ENCODE measurements at places on chromosomes 11 and 22.

GRCh38 chr11:104705490-104706190 lies 192.6 kb downstream of the CASP12 start:
- peak; percentile 7 for DNase-seq

GRCh38 chr11:33564856-33565453 lies 135.7 kb downstream of the C11orf91 start:
- no peak for DNase-seq

DNA sequence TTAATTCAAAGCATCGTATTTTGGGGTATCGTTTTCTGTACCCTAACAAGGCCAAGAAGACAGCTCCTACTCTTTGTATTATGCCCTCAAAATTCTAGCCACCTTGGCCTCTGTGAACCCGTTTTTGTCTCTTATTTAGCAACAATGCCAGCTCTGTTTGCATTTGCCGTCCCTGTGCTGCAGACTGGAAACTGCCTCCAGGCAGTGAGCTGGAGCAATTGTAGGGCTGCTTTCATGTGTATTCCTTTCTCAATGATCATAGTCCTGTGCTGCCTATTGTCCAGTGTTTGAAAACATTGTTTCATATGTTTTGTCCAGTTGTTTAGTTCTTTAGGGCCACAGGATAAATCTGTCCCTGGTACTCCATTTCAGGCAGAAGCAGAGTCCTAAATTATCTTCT lies 19.9 kb upstream of the BACE1-AS start:
- DNase-seq = no peak

GRCh38 chr22:47288680-47289079 lies 526.2 kb downstream of the TBC1D22A start:
- DNase-seq = no peak

- no peak for DNase-seq
These were observed 4.0 kb downstream of the DAGLA start for GRCh38 chr11:61683961-61684869.

GRCh38 chr11:35618497-35619115 lies 346 bp downstream of the FJX1 start:
- peak; percentile 36 for DNase-seq

DNA sequence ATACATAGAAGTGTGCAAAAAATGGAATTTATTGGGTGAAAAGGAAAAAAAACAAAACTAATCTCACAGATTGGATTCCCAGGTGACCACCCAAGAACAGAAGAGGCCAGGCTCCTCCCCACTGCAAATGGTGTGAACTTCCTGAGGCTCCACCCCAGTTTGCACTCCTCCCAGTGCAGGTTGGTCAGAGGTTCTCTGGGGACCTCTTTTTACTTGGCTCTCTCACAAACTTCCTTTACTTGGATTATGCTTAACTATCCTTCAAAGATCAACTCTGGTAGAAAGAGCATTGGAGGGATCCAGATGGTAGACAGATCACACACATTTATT lies 138.9 kb upstream of the CCDC90B start:
- DNase-seq = no peak

GRCh38 chr22:47740109-47740805 lies 977.8 kb downstream of the TBC1D22A start:
- no peak for DNase-seq

DNA sequence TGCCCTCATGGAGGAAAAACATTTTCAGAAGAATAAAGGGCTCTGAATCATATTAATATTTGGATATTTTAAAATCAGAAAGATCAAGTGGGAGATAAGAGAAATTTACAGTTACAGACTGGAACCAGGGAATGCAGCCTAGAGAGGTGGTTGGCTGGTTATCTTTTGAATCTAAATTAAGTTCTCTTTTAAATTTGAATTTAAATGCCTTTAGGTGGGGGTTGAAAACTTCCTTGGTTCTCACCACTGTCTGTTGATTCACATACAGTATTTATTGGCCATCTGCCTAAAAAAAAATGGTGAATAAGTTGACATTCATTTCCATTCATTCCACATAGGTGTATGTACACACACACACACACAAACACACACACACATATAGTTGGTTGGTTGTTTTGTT lies 35.7 kb upstream of the PTPRJ start:
- DNase-seq = no peak

DNA sequence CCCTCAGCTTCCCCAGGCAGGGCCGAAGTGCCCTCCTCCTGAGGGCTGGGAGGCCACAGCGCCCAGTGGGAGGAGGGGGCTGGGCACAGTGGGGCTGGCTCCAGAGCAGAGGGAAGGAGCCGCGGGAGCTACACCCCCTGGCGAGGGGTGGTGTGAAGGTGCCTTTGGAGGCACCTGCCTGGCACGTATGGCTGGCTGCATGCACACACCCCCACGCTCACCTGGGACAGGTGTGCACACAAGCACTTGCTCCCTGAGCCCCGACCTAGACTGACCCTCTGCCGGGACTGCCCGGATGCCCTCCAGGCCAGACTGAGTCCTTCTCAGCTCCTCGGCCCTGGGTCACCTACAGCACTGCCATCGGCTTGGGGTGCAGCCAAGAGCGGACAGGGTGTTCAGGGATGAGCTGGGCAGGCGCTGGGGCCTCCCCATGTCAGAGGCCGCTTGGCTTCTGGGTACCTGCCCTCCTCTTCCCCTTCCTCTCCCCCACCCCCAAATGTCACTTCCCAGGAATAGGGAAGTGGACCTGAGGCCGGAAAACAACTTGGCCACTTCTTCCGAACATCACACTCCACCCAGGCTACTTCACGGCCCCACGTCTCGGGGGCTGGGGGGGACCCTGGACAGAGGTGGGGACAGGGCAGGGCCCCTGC lies 7.4 kb upstream of the PIM3 start:
- DNase-seq = no peak

GRCh38 chr22:16961477-16962186 lies 46.4 kb downstream of the GAB4 start:
- DNase-seq = no peak

DNA sequence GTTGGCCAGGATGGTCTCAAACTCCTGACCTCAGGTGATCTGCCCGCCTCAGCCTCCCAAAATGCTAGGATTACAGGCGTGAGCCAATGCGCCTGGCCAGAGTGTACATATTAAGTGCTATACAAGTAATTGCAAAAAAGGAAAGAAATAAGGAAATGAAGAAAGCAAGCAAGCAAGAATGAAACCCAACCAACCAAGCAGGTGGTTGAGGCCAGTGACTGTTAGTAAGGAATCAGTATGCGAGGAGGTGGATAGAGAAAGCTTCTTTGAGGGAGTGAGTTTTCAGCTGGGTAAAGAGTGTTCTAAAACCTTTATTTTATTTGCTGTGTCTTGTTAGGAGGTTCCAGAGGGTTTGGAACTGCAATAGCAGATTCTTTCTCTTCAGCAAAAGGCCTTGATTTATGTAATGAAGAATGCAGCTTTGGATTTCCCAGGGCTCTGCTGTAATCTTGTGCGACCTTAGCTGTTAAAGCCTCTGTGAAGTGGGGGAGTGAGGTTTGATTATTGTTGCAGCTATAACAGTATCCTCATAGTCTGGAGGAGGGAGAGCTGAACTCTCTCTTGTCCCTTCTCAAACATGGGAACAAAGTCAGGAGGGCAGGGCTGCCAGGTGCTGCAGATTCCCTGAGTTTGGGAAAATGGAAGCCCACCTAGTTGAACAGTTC lies 5.7 kb downstream of the AMPD3 start:
- DNase-seq = no peak

- peak; percentile 63 for DNase-seq
These were observed 36.3 kb upstream of the POLA2 start for GRCh38 chr11:65225279-65226102.

GRCh38 chr11:117950301-117950700 lies 21.1 kb upstream of the TMPRSS13 start:
- no peak for DNase-seq

- no peak for DNase-seq
These were observed 154.2 kb upstream of the NAV2 start for GRCh38 chr11:19558189-19558986.

GRCh38 chr22:44898236-44898635 lies 111.6 kb downstream of the PHF21B start:
- no peak for DNase-seq

DNA sequence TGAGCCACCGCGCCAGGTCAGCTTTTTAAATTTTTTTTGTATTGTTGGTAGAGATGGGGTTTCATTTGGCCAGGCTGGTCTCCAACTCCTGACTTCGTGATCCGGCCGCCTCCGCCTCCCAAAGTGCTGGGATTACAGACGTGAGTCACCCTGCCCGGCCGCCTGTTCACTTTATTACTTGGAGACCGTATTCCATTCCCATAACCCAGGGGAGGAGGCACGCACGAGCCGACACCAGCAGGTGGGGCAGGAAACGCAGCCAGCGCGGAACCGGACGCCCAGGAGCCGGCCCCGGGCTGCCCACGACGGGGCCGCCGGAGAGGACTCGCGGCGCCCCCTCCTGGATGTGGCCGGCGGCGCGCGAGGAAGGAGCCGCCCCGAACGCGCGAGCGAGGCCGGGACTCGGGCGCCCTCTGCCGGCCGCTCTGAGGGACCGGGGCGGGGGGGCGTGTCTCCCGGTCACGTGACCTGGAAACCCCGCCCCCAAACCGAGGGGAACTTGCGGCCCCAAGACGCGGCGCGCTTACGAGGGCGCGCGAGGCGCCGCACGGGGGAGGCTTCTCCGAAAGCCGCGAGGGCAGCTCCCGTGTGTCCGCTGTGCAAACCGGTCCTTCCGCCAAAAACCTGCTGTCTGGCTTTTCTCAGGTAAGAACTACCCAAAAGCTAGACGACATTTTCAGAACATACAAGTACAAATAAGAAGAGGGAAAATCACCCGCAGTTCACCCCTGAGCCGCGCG lies 11.6 kb upstream of the RNH1 start:
- peak; percentile 81 for DNase-seq

DNA sequence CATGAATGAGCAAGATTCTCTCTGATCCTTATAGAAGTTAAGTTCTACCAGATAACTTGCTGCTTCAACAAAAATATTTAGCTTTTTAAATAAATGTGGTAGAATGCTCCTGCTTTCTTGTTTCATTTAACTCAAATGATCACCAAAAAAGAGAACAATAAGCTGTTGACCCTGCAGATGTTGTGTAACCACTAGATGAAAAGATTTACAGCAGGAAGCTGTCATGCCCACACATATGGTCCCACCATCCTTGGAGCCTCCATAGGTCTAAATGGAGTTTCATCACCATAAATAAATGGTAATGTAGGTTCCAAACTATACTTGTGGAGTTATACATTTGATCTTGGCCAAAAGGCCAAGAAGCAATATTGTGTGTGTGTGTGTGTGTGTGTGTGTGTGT lies 118.8 kb downstream of the RRAS2 start:
- no peak for DNase-seq

- peak; percentile 26 for DNase-seq
These were observed 25.8 kb downstream of the DDIAS start for GRCh38 chr11:82927264-82927880.

DNA sequence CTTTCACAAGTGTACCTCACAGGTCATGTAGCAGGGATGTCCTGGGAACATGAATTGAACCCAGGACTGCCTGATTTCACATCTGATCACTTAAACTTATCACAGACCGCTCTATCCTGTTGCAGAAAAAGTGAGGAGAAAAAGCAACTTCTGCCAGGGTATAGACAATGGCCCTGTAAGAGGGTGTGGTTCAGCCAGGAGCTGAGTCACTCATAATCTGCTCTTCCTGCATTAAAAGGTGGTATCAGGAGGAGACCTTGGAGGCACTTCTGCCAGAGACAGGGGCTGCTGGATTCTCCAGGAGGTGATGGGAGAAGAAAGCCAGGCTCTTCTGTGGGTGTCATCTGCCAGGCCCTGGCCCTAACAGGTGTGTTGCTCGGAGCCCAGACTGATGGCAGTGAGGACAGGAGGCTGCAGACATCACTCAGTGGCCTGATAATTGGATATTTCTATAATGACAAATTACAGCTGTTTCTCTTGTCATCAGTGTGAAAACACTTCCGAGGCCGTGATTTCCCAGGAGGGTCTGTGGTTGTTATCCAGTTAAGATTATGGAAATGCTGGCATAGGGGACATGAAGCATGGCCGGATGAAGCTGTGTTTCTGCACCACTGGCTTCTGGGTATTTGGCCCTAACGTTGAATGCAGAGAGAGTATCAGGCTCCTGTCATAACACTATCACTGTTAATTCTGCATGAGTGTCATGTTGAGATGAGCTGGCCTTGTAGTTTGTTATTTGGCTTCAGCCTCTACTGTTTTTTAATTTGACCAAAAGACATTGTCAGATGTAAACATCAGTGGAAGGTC lies 125.1 kb upstream of the ZBED5 start:
- no peak for DNase-seq

- DNase-seq = no peak
These were observed 488.0 kb upstream of the CCDC90B start for GRCh38 chr11:83773950-83774880.

- DNase-seq = no peak
These were observed 216.0 kb upstream of the ISX start for GRCh38 chr22:34849965-34850364.

GRCh38 chr22:36740716-36741115 lies 35.2 kb downstream of the IFT27 start:
- DNase-seq = no peak

- no peak for DNase-seq
These were observed 54.1 kb downstream of the CEP164 start for GRCh38 chr11:117381481-117382387.

GRCh38 chr22:23626286-23626975 lies 5.7 kb downstream of the DRICH1 start:
- no peak for DNase-seq

DNA sequence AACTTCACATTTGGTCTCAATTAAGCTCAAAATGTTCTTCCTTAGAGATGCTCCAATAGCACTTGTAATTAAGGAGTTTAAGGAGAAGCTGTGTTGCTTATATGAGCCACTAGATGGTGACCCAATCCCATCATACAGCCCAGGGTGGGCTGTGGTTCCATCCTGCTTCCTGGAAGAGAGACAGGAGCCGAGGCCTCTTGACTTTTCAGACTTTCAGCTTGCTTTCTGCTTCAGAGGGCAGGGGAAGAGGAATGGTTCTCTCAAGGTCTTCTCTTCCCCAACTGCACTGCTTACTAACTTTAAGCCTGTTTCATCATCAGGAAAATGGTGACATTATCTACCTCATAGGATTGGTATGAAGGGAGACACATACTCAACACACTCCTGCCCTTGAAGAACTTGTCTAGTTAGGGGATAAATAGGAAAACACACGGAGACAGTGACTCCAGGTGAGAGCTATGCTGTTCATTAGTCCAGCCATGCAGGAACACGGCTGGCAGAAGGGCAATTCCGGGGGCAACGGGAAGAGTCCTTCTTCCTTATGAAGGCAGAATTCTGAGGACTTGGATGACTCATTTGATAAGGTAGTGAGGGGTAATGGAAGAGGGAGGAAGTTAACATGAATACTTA lies 20.1 kb downstream of the TMEM218 start:
- no peak for DNase-seq

DNA sequence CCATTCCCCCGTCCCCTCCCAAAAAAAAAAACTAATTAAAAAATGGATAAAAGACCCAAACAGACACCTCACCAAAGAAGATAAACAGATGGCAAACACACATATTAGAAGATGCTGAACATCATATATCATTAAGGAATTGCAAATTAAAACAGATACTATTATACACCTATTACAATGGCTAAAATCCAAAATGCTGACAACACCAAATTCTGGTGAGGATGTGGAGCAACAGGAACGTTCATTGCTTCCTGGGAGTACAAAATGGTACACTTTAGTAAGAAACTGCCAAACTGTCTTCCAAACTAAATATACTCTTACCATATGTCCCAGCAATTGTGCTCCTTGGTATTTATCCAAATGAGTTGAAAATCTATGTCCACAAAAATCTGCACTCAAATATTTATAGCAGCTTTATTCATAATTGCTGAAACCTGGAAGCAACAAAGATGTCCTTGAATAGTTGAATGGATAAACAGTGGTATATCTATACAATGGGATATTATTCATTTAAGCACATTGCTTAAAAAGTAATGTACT lies 19.9 kb downstream of the NAGA start:
- DNase-seq = no peak

Data from GM18507 (cell line).